ENCODE measurements at places on chromosomes 6 and 20.

DNA sequence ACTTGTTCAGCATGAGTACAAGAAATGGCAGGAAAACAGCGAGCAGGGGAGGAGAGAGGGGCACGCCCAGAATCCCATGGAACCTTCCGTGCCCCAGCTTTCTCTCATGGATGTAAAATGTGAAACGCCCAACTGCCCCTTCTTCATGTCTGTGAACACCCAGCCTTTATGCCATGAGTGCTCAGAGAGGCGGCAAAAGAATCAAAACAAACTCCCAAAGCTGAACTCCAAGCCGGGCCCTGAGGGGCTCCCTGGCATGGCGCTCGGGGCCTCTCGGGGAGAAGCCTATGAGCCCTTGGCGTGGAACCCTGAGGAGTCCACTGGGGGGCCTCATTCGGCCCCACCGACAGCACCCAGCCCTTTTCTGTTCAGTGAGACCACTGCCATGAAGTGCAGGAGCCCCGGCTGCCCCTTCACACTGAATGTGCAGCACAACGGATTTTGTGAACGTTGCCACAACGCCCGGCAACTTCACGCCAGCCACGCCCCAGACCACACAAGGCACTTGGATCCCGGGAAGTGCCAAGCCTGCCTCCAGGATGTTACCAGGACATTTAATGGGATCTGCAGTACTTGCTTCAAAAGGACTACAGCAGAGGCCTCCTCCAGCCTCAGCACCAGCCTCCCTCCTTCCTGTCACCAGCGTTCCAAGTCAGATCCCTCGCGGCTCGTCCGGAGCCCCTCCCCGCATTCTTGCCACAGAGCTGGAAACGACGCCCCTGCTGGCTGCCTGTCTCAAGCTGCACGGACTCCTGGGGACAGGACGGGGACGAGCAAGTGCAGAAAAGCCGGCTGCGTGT is 11.6 kb downstream of the TNFAIP3 start:
- DNase-seq: no peak

- DNase-seq: no peak
Observed at GRCh38 chr6:11810854-11811643, 32.4 kb upstream of the ADTRP start.

- no peak for DNase-seq
Observed at GRCh38 chr6:118350881-118351430, 197.1 kb upstream of the PLN start.

GRCh38 chr6:29748391-29749307 is 25.4 kb downstream of the HLA-F start:
- DNase-seq: no peak

DNA sequence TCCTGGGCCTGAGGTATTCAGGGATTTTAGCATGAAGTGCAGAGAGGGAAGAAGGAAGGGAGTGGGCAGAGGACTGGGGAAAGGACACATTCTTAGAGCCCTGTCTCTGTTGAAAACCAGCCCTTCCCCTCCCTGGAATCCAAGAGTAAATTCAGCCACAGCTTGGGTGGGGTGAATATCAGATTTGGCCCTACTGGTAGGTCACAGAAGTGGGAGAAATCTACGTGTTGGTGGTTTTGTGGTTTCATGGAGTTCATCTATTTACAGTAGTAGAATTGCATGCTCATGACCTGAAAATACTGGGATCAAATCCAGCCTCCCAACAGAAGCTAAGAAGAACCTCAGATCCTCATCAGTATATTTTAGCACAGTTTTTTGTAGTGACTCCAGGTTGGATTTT is 404.4 kb downstream of the BMP2 start:
- DNase-seq: no peak
